ENCODE measurements at places on chromosomes 7 and 10.

- DNase-seq = no peak
These were observed 17.4 kb downstream of the AUTS2 start for GRCh38 chr7:69615685-69616084.

DNA sequence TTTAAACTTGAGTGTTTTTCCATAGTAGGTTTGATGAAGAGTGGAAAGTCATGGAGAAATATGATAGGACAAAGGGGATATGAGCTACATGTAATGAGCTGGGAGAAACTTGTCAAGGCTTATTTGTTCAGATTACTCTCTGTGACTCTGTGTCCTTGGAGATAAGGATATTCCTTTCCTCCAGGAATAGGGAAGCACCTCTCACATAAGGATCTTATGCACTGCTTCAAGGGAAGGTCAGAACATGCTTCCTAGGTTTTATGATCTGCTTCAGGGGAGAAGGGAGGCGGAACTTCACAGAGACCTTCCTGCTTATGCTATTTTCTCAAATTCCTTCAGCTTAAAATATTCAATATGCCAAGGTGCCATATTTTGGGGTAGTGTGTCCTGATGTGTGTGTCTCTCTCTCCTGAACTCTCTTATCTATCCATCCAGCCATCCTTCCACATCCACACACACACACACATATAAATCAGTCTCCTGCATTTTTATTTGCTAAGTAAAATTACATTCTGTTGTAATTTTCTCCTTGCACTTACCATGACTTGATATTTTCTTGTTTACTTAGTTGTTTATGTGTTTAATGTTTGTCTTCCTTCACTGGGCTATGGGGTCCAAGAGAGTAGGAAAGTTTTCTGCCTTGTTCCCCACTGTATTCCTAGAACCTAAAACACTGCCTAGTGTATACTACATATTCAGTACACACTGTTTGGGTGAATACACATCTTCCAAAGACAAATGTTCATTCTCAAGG lies 26.4 kb downstream of the ARL4A start:
- DNase-seq = no peak

- no peak for DNase-seq
These were observed 5.5 kb downstream of the OPN4 start for GRCh38 chr10:86659721-86660453.

DNA sequence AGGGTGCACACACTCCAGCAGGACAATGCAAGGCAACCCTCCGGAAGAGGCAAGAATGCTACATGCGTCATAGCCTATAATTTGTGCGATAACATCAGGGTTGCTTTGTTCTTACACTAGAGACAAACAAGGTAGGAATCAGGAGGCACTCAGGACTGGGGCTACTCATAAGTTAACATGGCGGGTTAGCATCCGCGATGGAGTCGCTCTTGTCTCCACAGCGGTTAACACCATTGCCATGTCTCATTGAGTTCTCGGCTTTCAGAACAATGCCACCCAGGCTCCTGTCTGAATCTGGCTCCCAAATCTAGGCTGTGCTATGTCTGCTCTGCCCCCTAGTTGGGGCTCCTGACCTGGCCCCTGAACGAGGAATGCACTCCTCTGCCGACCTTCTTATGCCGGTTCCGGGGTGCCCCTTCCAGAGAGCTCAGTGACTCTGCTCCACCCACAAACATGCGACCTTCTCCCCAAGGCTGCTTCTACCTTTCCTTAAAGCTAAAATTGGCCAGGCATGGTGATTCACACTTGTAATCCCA lies 24.9 kb upstream of the SLF2 start:
- no peak for DNase-seq

- DNase-seq = peak; percentile 8
These were observed 1004.9 kb downstream of the KCNMA1 start for GRCh38 chr10:76632767-76633051.

DNA sequence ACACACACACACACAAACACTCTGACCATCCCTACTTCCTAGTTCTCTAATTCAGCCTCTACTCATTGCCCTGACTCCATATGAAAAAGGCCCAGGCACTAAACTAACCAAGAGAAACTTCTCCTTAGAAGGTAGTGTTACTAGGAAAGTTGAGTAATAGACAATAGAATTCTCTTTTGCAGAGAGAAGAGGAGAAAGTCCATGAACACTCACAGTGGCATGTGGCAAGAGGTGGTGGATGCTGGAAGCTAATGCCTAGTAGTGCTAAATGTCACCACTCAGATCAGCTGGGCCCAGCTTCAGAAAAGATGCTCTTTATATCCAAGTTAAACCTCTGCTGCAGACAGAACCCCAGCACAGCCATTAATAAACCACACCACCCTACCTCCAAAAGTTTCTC lies 58.2 kb downstream of the SORBS1 start:
- DNase-seq = no peak

DNA sequence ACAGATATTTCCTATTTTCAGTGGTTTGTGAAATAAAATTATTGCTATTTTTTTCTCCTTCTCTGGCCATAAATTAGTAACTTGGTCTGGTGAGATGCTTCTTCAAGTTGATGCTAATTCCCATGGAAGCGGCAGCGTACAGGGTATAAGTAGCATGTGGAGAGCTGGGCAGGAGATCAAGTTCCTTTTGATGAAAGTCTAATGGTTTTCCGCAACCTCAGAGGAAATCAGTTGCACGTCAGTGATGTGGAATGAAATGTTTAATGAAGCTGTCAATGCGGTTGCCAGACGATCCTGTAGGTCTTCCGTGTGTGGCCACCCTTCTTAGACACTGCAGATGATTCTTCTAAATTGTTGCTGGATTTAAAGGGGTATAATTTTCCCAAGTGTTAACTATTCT lies 236.4 kb upstream of the GRM3 start:
- DNase-seq = no peak

- DNase-seq = no peak
These were observed 123.6 kb downstream of the ADCYAP1R1 start for GRCh38 chr7:31175672-31176071.

- DNase-seq = no peak
These were observed 17.1 kb upstream of the GTPBP4 start for GRCh38 chr10:971150-971542.

GRCh38 chr7:113368256-113368655 lies 249.9 kb upstream of the SMIM30 start:
- DNase-seq = no peak

- no peak for DNase-seq
These were observed 123.0 kb downstream of the SH2D4B start for GRCh38 chr10:80660736-80661135.

DNA sequence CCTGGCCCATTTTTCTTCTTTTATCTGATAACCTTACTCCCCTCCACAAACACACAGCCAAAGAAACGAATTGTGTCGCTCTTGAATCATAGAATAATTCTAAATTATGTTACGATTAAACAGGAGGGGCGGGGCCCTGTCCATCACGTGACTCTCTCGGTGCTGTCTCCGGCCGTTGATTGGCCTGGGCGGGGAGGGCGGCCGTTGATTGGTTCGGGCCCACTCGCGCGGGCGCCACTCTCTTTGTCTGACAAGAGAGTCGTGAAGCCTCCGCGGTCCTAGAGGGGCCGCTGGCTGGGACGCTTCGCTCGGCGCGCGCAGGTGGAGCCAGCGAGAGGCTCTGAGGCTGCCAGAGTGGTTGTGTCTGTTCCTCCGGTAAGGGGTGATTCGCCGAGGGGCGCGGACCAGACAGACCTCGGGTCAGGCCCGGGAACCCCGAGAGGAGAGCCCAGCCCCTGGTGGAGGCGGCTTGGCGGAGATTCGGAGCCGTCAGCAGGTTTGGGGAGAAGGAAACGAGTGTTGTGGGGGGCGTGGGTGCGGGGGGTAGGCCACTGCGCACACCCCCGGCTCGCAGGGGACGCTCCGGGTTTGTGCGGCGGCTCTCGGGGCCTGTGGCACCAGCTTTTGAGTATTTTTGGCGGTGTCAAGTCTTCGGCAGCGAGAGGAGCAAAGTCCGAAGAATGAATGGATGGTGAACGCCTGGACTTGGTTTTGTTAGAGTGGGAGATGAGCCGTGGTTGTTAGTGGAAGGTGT lies at the start of gene ZNF789:
Gene ZNF789, plus strand, starts transcription at position 330 of the 754 bp plus-strand sequence. CDS start 3,567 bp downstream, outside the sequence.
- DNase-seq = peak; percentile 99

DNA sequence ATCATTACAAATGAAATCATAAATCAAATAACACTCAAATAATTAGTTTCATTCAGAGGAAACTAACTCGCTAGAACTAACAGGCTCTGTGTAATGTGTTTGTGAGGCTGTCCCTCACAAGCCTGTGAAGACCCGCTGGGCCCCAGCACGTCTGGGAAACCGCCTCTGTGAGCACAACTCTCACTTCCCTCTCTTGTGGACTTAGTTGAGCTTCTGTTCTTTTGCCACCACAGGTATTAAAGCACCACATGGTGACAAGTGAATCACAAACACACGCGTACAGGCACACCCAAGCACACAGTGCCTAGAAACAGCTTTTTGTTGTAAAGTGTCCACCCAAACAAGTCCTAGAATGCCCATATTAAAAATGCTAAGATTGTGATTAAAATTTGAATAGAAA lies 51.0 kb downstream of the ZNF777 start:
- DNase-seq = no peak

GRCh38 chr10:35762311-35763030 lies 120.4 kb upstream of the FZD8 start:
- DNase-seq = no peak

GRCh38 chr7:41943094-41943577 lies 240.2 kb upstream of the INHBA start:
- DNase-seq = peak; percentile 50

DNA sequence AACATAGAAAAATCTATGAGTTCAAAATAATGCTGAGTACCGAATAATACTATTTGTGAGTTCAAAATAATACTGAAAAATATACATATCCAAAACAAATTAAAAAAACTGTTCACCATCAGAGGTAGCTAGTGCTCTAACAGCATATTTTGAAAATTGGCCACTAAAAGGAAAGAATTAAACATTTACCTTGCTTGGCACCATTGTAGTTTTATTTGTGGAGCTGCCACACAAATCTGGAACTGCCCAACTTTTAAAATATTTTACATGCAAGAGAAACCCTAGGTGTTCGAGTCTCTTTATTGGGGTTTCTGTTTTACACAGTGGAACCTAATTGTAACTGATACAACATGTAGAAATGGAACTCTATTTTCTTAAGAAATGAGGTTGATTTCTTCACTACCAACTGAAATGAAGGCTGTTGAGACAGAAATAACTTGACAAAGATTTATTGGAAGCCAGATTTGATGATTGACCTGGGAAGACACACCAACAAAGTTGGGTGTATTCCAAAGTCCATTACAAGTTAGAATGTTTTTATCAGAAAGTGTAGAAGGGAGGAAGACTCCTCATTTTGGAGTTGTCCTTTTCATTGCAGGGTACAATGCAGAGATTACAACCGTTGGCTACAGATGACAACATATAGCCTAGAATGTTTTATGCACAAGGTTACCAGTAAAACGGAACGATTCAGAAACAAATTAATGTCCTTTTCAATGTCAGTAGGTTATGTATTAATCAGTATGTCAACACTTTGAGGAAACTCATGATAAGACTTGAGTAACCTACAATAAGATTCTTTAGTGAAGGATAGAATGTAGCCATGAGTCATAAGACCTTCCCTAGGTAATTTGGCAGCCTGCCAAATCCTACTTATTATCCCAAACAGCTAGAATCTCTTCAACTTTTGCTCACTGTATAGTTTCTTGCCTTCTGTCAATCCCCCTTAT lies 73.8 kb upstream of the PAPSS2 start:
- DNase-seq = no peak

GRCh38 chr7:103929901-103930311 lies 59.6 kb downstream of the RELN start:
- DNase-seq = no peak

- DNase-seq = no peak
These were observed 142.5 kb upstream of the PRKCQ start for GRCh38 chr10:6722616-6723004.

DNA sequence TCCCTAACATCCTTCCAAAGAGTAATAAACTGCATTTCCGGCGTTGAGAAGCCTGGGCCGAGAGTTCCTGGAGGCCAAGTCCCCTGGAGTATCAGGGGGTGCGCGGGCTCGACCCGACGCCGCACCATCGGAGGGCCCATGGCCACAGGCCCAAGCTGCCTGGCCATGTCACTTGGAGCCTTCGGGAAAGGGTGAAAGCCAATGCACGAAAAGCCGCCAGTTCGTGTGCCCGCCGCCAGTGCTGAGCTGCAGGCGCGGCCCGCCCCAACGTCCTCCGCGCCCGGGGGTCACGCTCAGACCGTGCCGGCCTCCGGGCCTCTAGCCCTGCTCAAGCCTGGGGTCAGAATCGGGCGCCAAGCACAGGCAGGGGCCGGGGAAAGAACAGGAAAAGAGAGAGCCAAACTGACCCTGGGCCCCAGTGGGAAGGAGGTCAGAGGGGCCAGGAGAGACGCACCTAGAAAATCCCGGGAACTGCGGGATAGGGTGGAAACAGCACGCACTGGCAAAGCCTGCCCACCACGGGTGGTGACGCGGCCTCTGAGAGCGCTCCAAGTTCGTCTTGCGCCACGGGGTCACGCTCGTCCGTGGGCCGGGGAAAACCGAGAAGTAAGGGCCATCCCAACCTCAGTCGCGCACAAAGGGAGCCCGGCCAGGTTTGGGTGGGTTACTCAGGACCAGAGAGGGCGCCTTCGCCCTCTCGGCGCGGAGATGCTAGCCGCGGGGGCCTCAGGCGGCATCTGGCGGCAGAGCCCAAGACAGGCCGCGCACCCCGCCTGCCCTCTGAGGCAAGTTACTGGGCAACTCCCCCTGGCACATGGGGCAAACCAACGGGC lies 4.2 kb upstream of the EBF3 start:
- DNase-seq = no peak

DNA sequence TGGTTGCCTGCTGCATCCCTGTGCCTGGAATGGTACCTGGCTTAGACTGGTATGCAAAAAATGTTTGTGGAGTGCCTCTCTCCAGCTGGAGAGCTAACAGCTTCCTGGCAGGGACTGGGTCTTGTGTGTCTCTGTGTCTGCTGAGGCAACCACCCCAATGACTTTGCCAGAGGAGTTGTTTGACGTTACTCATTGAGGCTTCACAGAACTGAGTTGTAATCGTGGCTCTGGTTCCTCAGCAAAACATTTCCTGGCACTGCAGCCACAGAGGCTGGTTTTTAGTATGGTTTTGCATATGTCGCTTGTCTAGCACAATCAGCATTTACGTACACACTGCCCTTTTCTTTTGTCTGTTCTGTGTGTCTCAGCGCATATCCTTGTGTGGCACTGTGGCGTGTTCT lies 7.5 kb downstream of the ZNF282 start:
- DNase-seq = no peak

GRCh38 chr7:20474249-20474648 lies 141.2 kb upstream of the ABCB5 start:
- no peak for DNase-seq

- no peak for DNase-seq
These were observed 60.2 kb downstream of the SGCE start for GRCh38 chr7:94595717-94596116.

DNA sequence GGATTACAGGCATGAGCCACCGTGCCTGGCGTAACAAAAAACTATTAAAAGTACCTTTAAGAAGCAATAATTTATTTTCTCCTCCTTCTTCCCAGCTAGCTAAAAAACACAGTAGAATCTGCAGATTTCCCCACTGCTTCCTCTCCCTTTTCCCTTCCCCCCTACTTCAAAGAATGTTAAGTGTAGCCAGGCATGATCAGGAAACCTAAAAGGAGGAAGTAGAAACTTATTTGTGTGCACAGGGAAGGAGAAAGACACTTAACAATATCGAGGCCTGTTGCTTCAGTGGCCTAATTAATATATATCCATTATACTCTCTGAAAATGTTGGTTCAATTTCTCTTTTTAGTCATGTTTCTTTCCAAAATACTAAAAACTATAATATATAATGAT lies 127.7 kb downstream of the NRBF2 start:
- DNase-seq = no peak
